ENCODE measurements at places on chromosomes 13 and 19.
A peak's percentile ranks its signal among the peaks of the same experiment; 100 is the strongest.

GRCh38 chr13:28286263-28286662 lies 147.9 kb downstream of the PAN3 start:
- DNase-seq = no peak

GRCh38 chr19:4414800-4415321 lies 12.4 kb downstream of the CHAF1A start:
- no peak for DNase-seq

- DNase-seq = no peak
These were observed 5.3 kb upstream of the DNAJC3 start for GRCh38 chr13:95671597-95671996.

GRCh38 chr13:51093574-51093973 lies 17.5 kb downstream of the C13orf42 start:
- DNase-seq = no peak

GRCh38 chr19:46644720-46645119 lies 8.7 kb upstream of the GNG8 start:
- no peak for DNase-seq

- DNase-seq = no peak
These were observed 28.4 kb downstream of the AMER2 start for GRCh38 chr13:25143706-25144105.

GRCh38 chr19:35247526-35248309 lies 1.1 kb upstream of the LSR start:
- DNase-seq = peak; percentile 96

GRCh38 chr13:73544175-73544574 lies 485.4 kb downstream of the KLF5 start:
- DNase-seq = no peak

DNA sequence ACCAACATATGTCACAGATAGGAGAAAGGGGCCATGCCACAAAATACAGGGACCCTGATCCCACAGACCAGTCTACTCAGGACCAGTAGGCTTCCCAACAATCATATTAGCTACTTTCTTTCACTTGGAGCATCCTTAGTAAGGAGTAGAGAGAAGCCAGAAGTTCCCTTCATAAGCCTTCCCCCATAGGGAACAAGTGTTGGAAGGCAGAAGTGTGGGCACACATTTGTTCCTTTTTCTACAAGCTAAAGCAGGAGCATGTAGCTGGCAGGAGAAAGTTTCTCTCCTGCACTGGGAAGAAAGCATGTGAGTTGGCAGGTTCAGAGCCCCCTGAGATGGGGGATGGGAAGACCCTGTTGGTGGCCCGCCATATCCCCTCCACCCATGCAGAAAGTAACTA lies 165.4 kb downstream of the KCTD12 start:
- no peak for DNase-seq

DNA sequence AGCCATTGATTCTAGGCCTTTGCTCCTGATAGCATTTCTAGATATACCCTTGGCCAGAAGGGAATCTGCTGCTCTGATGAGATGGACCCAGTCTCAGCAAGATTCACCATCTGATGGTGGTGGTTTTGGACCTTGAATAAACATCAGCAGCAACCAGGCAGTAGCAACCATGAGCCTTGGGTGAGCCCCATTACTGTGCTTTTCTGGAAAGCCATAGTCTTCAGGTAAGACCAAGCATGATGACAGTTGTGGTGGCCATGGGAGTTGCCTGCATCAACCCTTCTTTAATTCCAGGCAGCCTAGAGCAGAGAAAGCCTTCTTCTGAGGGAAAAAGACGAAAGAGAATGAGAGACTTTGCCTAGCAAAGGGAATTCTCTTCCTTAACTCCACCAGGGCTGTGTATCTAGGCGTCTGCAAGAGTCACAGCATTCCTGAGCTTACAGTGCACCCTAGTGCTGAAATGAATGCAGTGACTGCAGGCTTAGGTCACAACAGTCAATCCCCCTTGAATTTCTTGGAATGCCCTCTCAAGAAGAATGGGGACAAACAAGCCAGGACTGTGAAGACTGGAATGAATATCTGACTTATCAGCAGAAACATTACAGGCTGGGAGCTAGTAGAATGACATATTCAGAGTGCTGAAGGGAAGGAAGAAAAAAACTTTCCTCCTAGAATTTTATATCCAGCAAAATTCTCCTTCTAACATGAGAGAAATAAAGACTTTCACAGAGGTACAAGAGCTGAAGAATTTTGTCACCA lies 942.4 kb upstream of the PCDH20 start:
- DNase-seq = peak; percentile 15

DNA sequence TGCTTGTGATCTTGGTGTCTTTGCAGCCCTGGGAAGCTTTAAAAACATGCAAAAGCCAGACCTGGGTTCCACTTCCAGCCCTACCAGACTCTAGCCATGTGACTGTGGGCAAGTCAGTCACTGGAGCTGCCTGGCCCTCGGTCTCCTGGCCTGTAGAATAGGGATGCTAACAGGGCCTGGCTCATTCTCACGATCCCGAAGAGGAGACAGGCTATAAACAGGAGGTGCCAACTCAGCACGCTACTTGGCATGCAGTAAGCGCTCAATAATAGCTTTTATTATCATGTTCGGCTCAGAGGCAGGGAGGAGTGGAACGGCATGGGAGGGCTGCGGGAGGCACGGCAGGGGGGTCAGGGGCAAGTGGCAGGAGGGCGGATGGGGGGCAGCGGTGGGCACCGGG lies 1.7 kb downstream of the CTXN1 start:
- no peak for DNase-seq

- DNase-seq = peak; percentile 99
These were observed 4.2 kb downstream of the ADPRHL1 start for GRCh38 chr13:113448885-113449692.

GRCh38 chr13:49062297-49062896 lies 86.7 kb downstream of the FNDC3A start:
- DNase-seq = no peak

DNA sequence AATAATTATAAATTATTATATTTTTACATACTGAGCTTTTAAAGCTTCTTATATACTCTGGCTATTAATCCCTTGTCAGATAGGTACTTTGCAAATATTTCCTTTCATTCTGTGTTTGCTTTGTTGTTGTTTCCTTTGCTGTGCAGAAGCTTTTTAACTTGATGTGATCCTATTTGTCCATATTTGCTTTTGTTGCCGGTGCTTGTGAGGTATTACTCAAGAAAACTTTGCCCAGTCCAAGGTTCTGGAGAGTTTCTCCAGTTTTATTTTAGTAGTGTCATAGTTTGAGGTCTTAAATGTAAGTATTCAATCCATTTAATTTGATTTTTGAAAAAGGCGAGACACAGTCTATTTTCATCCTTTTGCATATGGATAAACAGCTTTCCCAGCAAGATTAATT lies 1319.9 kb upstream of the PRR20A start:
- DNase-seq = no peak

DNA sequence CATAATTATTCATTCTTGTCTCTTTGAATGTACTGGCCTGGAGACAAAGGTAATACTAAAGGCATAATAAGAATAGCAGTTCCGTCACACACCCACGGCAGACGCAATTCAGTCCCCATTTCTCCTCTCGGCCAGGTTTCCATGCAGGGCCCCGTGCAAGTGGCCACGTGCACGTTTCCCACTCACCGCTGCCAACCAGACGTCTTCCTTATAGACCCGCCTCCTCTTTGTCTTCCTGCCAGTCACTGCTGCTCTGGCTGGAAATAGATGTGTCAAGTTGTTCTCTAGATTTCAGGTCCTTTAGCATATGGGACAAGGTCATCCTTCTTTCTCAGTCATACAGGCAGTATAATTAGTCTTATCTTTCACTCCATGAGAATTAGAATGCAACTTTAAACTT lies 204.3 kb downstream of the SUCLA2 start:
- DNase-seq = no peak

- peak; percentile 97 for DNase-seq
These were observed 1.6 kb downstream of the IER2 start for GRCh38 chr19:13151605-13152355.

DNA sequence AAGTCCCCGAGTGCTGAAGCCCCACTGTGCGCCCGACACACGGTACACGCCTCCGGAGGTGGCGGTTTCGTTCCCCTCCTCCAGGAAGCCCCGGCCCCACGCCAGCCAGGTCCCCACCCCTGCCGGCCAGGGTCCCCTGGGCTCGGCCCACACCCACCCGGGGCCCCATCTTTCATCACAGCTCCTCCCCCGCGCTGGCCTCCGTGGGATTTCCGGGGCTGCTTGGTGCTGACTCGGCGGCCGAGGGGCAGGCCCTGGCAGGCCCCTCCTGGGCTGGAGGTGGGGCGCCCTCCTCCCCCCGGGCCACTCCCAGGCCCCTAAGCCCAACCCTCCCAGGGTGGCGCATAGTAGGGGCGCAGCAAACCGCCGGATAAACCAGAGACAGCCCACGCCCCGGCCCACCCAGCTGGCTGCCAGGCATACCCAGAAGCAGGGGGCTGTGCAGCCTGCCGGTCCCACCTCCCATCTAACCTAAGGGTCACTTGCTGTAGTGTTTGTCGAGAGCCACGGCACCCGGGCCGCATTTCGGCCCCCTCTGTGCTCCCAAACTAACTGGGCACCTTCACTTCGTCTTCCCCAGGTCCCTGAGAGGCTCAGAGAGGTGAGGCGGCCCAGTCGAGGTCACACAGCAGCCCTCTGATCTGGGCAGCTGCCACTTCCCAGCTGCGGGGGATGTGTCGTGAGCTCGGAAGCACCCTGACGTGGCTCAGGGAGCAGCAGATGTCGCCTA lies 6.6 kb downstream of the ZBTB7A start:
- DNase-seq = no peak

- DNase-seq = no peak
These were observed 91.5 kb upstream of the SLC15A1 start for GRCh38 chr13:98844021-98844420.

- DNase-seq = peak; percentile 39
These were observed 14.2 kb downstream of the EFNB2 start for GRCh38 chr13:106521095-106521799.

DNA sequence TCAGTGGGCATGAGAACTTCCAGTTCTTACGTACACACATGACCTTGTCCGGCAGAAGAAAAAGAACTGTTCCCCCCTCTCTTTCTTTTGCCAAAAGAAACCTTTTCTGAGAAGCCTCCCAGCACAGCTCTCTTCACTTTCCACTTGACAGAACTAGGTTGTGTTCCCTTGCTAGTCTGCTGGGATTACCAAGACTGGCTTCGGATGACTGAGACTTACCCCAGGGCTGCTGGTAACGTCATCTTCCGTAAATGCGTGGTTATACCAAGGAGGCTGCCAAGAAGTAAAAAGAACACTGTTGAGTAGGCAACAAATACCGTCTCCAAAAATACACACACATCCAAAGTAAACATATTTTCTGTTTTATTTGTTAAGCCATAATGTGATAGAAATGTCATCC lies 908.2 kb downstream of the EFNB2 start:
- DNase-seq = no peak

DNA sequence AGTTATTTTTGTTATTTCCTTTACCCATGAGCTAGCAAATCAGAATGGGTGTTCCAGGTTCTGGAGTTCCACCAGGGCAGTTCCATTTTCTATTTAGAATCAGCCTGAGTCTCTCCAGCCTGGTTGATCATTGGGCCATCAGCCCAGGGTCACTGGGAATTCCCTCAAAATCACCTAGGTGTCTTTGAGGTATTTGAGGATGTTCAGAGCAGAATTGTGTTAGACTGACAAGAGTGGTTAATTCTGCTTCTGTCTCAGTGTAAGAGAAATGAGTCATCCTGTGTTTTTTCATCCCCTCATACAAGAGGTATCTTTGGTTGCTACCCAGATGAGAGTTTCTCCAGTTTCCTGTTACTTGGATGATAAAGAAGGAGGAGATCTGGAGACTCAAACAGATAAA lies 11.7 kb downstream of the ZNF66 start:
- no peak for DNase-seq

DNA sequence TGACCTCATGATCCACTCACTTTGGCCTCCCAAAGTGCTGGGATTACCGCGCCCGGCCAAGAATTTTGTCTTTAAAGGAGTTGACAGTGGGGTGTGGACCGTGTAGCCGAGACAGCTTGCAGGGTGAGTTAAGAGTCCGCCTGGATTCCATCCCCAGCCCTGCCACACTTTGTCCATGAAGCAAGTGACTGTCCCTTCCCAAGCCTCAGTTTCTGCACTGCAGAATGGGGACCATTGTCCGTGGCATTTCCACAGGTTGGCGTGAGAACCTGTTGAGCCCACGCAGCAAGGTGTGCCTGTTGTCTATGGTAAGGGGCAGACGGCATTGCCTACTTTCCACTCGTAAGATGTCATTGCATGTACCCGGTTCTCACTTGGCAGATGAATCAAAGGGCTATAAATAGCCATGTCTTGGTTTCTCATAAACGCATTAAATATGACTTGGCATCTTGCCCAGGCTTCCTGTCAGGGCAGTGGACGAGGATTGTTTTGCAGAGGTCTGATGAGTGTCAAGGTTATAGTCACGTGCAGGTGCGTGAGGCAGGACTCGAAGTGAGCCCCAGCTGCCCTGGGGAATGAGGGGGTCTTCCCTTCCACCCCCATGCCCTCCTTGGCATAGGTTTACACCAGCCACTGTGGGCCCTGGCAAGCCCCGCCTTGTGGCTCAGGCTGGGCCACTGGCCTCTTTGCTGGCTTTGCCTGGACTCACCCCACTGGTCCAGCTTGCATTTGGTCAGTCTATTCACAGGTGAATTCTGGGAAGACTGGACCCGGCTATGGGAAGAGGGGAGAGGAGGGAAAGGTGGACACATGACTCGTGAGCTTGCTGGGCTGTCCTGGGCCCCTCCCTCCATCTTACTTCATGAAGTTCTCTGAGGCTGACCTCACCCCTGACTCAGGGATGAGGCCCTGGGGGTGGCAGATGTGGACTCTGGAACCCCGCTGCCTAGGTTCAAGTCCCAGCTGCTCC lies 14.6 kb downstream of the FAM187B start:
- DNase-seq = peak; percentile 97

DNA sequence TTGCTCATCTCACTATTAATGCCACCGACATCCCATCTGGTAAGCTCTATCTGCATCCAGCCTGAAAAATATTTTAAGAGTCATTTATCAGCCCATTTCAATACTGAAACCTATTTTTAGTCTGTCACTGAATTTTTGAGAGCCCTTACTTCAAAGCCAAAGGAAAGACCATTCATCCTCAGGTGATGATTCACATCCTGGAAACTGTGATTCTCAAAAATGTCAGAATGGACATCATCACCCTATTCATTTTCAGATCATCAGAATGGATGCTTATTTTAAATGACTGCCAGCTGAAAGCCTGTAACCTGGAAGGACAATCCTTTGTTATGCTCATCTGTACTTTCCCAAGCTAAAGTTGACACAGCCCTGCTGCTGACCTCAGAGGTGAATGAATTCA lies 27.0 kb downstream of the TNFSF11 start:
- no peak for DNase-seq

- DNase-seq = peak; percentile 78
These were observed 391.3 kb downstream of the EFNB2 start for GRCh38 chr13:106143930-106144709.

DNA sequence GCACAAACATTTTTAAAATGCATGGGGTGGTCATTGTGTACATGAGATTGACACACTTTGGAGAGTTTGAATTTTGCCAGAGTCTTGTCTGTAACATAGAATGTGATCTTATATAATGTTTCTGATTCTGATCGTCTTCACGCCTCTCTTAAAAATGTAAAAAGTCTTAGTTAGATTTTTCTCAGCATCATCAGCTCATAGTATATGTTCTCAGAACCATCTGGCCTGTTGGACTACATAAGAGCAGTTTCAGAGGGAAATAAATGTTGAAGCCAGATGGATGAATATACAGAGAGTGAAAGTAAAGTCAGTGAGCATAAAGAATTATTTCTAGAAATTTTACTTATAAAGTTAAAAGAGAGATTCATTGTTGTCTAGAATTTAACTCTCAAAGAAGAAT lies 789.9 kb upstream of the MIR17HG start:
- no peak for DNase-seq
